ENCODE measurements at places on chromosomes 7 and 10.

- DNase-seq: no peak
Observed at GRCh38 chr7:51311166-51311565, 5.4 kb downstream of the COBL start.

DNA sequence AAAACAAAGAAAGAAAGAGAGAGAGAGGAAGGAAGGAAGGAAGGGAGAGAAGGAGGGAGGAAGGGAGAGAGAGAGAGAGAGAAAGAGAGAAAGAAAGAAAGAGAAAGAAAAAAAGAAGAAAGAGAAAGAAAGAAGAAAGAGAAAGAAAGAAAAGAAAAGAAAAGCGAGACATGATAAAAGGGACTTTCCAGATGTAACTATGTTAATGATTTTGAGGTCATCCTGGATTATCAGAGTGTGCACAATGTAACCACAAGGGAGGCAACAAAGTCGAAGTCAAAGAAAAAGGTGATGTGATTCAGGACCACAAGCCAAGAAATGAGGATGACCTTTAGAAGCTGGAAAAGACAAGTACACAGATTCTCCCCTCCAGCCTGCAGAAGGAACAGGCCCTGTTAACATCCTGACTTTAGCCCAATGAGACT is 48.9 kb upstream of the PAX2 start:
- DNase-seq: no peak

GRCh38 chr10:29563420-29564035 is 71.2 kb downstream of the SVIL start:
- DNase-seq: no peak

GRCh38 chr7:34739651-34740300 is 81.8 kb downstream of the NPSR1 start:
- DNase-seq: no peak

GRCh38 chr10:100374200-100374655 is 27.2 kb downstream of the SCD start:
- DNase-seq: no peak

- DNase-seq: no peak
Observed at GRCh38 chr10:132363921-132364593, 32.1 kb downstream of the LRRC27 start.

DNA sequence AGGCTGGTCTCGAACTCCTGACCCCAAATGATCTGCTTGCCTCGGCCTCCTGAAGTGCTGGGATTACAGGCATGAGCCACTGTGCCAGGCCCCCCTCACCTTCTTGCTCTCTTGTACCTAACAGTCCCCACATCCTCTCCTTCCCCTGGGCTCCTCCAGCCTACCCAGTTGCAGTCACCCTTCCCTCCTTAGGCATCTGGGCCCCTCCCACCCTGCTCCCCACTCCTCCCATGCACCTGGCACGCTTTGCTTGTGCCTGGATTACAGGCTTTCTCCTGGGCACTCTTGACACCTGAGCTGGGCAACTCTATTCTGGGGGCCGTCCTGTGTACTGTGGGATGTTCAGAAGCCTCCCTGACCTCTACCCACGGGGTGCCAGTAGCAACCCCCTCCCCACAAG is 3.0 kb downstream of the CLDN15 start:
- DNase-seq: no peak

DNA sequence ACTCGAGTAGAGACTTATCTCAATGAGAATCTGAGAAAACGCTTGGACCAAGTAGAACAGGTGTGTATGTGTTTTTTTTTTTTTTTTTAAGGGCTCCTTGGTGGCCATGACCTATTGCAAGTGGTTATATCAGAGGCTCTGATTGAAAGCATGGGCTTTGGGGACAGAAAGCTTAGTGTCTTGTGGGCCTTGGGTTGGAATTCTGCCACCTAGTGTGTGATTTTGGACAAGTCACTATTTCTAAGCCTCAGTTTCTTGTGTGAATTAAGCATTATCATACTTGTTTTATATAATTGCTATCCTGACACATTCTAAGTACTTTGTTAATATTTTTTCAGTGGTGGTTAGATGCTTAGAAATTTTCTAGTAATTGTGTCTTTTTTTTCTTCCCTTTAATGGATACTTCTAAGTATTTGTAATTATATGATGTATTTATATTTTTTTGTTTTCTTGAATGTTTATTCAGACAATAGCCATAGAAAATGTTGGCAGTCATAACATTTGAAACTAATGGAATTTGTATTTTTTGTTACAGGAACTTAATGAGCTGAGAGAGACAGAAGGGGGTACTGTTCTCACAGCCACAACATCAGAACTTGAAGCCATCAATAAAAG is 33.1 kb downstream of the SMC3 start:
- no peak for DNase-seq

DNA sequence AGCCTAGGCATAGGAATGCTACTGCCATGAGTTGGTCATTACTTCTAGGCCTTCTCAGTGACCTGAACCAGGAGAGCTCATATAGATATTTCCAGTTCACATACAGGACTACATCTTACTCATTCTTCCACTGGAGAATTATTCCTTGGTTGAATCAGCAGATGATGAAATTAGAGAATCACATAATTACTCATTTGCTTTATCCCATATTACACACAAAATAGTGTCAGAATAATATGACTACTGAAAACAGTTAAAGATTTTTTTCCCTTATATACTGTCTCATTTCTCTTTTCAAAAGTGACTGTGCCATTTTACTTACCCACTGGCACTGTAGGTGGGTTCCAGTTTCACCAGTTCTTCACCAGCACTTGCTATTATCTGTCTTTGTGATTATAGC is 18.5 kb downstream of the BMS1 start:
- no peak for DNase-seq

GRCh38 chr7:1644341-1645070 is 25.6 kb upstream of the ELFN1 start:
- DNase-seq: no peak

- DNase-seq: no peak
Observed at GRCh38 chr10:16648366-16648765, 126.7 kb upstream of the C1QL3 start.

- DNase-seq: no peak
Observed at GRCh38 chr10:61990761-61991135, 89.2 kb downstream of the ARID5B start.

DNA sequence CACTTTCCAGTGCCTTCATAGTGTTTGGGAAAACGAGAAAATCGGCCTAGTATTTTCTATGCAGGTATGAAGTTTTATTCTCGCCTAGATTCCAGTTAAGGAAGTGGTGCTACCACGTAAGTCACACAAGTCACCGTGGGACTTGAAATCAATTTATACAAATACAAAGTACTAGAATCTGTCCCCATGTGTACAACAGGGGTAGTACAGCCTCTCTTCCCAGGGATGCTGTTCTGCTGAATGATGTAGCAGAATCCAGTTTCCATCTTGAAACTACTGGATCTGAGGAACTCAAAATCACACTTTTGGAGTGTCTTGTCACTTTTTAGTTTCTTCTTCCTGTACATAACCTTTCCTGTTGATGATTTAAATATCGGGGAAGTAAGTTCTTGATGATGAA is 129.4 kb downstream of the SFMBT2 start:
- DNase-seq: no peak

GRCh38 chr10:60994128-60994527 is 50.1 kb upstream of the RHOBTB1 start:
- DNase-seq: no peak

DNA sequence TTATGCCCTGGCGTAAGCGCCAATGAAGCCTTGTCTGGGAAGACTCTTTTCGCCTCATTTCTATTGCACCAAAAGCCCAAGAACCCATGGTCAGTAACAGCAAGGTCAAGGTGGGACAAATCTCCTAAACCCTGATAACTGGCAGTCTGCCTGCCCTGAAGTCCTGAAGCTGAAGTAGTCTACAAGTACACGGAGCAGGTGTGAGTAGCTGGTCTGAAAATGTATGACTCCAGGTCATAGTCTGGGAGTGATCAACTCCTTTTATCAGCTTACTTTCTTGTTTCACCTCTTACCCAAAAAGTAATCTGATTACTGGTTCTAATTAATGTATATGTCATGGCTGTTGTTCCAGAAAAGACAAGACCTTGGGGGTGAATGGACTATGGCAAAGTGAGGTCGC is 107.3 kb upstream of the EFCAB10 start:
- no peak for DNase-seq

DNA sequence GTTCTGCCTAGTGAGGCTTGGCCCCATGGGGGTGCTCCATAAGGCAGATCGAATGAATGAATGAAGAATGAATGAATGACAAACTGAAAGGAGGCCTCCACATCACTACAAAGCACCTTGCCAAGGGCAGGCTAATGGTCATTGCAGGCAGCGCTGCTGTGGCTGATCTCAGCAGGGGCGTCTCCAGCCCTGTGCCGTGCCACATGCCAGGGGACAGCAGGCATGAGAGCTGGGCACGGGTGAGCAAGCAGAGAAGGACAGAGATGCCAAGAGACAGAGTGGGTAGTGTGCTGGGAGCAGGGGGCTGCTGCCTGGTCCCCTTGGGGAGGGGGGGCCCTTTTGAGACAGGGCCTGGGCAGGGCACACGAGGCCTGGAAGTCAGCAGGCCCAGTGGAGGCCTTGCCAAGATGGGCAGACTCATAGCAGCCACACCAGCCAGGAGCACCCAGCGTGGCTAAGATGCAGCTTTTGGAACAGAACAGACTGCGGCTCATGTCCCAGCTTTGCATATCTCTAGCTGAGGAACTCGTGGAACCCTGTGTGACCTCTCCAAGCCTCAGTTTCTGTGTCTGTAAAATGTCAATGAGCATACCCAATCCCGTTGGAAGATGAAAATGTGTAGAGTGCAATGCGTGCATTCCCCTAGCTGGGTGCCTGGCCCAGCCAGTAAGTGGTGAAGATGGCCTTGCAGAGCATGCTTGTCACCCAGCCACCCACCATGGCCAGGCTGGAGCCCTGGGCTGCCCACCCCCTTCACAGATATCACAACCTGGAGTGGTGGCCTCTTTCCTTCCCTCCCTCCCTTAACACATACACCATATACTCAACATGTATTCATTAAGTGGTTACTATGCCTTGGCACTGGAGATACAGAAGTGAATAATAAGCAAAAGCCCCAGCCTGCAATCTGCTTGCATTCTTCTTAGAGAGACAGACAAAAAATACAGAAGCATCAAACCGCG is 61.1 kb upstream of the LRRC18 start:
- no peak for DNase-seq

GRCh38 chr10:58219875-58220274 is 47.8 kb downstream of the IPMK start:
- no peak for DNase-seq

GRCh38 chr7:3176112-3177000 is 124.7 kb upstream of the SDK1 start:
- DNase-seq: no peak

- peak; percentile 52 for DNase-seq
Observed at GRCh38 chr10:3239066-3239919, 66.7 kb upstream of the PITRM1 start.

- no peak for DNase-seq
Observed at GRCh38 chr7:77738871-77739270, 42.6 kb downstream of the RSBN1L start.

DNA sequence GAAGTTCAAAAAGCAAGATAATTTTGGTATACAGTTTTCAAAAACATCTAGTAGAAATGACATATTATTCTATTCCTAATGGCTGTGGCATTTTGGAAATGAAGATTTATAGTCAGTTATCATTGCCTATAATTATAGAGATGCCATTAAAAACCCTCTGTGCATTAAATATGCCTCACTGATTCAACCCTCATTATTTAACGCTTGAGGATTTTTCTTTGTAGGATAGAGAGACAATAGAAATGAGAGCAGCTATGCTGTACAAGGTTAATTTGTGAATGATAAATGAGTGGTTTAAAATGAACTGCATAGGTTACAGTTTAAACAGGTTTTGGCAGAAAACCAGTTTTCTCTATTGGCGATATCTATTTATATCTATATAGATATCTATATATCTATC is 32.2 kb upstream of the SEMA3A start:
- no peak for DNase-seq

DNA sequence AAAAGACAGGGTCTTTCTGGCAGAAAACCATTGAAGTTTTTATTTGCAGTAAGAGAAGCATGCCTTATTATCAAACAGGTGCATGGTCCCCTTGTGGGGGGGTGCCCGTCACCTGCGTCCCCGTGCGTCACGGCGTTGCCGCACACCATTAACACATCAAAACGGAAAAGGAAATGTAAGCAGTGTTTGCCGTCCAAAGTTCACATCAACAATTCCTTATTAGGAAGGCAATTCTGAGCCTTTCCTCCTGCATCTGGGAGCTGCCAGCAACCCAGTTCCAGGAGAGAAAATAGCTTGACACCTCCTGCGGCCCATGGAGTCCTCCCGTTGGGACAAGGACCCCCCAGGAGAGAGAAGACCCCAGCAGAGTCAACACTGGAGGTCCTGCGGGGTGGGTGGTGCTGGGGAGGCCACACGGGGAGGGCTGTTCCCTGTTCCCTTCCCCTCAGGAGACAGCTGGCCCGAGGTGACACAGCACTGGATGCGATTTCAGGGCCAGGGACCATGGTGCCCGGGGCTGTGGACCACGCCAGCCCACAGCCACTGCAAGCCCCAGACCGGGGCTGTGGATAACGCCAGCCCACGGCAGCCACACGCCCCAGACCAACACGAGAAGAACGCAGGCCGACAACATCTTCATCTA is 39.5 kb downstream of the DIP2C start:
- DNase-seq: no peak

- no peak for DNase-seq
Observed at GRCh38 chr7:133518718-133519117, 265.8 kb downstream of the EXOC4 start.

GRCh38 chr10:73926152-73926764 is 15.3 kb downstream of the PLAU start:
- no peak for DNase-seq

DNA sequence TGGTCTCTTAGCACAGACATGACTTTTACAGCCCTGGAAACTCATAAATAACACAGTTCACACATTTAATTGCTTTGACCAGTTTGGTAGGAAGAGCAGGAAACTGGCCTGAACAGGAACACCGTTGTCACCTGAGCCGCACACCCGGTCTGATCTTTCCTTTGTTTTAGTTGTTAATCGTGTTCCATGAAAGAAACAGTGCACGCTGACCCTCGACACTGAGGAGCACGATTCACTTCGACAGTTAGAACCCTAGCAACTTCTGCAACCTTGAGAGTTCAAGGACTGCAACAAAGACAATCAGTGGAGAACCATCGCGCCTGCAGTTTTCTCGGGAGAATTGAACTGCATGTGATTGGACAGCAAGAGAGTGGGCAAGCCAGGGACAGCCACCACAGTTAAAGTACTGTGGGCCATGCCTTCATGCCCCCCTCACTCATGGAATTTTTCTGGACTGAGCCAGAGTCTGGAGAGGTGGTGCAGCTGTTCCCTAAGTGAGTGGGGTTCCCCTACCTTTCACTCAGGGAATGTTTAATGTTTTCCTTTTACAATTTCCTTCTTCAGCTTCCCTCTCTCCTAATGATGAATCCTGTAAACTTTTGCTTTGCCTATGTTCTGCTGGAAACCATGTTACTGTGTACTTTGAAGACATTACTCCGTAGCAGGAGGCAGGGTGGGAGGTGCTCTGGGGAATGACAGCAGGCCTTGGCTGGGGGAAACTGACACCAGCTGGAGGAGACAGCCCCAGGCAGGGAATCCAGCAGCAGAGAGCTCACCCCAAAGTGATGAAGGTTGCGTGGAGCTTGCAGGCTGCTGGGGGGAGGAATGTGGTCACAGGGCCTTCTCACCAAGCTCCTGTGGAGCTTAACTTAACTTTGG is 198.7 kb downstream of the ZNF438 start:
- DNase-seq: no peak

Data from activated CD8-positive, alpha-beta memory T cell treated with anti-CD3 and anti-CD28 coated beads for 1 hour (primary cell).